ENCODE measurements at places on chromosomes 12 and 14. TPM values are rescaled to one million over a fixed set of nuclear protein-coding genes. Genes with fewer than 3 reads are reported as not detected.

Gene PDE3A
- total RNA-seq: 94.7 TPM

Gene TAMALIN
- 129 TPM for total RNA-seq

Gene GALNT6
- total RNA-seq: 5.5 TPM

Gene KRT82
- not detected for total RNA-seq

Gene SERPINA12
- not detected for total RNA-seq

Gene ESR2
- total RNA-seq: 0.27 TPM

Gene WNT1
- not detected for total RNA-seq

Gene GALC
- total RNA-seq: 22.5 TPM

Gene VRK1
- total RNA-seq: 9.0 TPM

Gene C1S
- total RNA-seq: 490 TPM

Gene SLC17A8
- not detected for total RNA-seq

Gene A2M
- 2,139 TPM for total RNA-seq

Gene CARMIL3
- 0.24 TPM for total RNA-seq

Gene ARF6
- 56.3 TPM for total RNA-seq

Gene GZMH
- 1.9 TPM for total RNA-seq

Gene PTPRB
- total RNA-seq: 38.3 TPM

Gene KLRC3
- not detected for total RNA-seq

Gene PROX2
- total RNA-seq: not detected

Gene GUCY2C
- not detected for total RNA-seq

Gene SLC6A15
- 0.15 TPM for total RNA-seq

Gene ERGIC2
- total RNA-seq: 65.3 TPM

All from aorta (tissue), 5 donors.